ENCODE measurements at places on chromosomes 2 and 18. TPM values are rescaled to one million over a fixed set of nuclear protein-coding genes. Genes with fewer than 3 reads are reported as not detected.
A peak's percentile ranks its signal among the peaks of the same experiment; 100 is the strongest.

DNA sequence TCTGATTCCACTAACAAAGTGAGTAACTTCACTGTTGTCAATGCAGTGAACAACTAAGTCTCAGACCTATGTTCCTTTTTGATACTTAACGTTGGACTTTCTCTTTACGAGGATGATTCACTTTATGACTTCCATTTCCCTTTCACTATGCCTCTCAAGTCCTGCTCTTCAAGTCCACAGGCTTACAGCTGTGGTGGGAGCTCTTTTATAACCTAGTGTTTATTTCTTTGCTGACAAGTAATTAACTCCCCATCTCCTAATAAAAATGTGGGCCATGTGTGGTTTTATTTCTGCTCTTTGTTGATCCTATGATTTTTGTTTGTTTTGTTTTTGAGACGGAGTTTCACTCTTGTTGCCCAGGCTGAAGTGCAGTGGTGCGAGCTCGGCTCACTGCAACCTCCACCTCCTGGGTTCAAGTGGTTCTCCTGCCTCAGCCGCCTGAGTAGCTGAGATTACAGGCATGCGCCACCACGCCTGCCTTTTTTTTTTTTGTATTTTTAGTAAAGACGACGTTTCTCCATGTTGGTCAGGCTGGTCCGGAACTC, 142.1 kb downstream of the USP34 start:
- DNase-seq, result no peak

GRCh38 chr2:43539436-43539835, 56.4 kb downstream of the THADA start:
- no peak for DNase-seq

GRCh38 chr18:46652372-46652771, 4.6 kb downstream of the LOXHD1 start:
- DNase-seq, result no peak

DNA sequence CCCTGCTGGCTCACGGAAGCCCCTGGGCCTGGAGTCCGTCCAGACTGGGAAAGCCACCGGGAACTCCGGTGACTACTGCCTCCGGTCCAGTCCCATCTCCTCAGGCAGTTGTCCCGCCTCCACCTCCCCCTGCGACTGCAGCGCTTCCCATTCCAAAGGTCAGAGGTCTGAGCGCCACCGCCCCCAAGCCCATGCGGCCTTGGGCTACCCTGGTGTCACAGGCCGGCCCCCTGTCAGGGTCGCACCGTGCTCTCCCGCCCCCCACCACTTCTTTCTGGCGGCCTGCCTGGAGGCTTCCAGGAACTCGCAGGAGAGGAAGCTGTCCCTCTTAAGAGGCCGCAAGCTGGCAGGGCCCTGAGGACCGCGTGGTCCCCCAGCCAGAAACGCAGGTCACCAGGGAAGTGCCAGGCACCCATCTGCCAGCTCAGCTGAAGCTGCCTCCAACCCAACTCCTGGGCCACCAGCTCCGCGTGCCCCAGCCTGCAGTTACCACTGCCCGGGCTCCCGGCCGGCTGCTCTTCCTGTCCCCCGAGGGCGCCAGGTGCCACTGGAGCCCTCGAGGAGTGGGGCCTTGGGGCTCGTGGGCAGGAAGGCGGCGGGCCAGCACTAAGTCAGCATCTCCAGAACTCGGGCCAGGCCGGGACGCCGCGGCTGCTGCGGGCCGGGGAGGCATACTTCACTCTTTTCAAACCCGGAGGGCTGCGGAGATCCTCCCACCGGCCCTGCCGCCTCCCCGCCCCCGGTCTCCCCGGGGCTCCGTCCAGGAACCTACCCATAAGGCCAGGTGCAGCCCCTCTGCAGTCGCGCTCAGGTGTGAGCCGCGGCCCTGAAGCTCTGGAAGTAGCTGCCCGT, 83.3 kb upstream of the POMC start:
- peak; percentile 54 for DNase-seq

DNA sequence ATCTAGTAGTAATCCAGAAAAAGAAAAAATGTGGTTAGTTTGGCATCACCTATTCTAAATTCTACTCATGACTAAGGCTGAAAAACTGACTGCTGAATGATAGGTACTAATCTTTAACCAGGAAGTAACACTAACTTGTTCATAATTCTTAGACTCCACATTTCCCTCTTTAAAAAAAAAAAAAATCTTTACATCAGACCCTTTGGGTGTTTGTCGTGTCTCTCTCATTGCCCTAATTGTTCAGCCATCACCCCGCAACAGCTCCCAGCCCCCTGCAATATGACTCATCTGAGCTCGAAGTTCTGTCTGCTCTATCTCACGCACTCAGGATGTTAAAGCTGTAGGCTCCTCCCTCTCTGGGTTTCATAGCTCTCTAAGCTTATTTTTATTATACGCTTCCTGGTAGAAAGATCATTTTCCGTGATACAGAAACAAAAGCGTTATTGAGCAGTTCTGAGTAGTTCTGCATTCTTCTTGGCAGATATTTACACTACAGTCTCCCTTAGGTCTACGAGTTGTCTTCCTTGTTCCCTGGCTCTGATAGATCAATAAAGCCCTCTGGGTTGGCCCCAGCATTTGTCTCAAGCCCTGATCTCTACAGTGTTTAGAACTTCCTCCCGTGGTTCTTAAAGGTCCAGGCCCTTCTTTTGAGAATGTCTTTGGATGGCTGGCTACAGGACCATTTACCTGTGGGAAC, 95.6 kb downstream of the TNFRSF11A start:
- DNase-seq, result peak; percentile 39

DNA sequence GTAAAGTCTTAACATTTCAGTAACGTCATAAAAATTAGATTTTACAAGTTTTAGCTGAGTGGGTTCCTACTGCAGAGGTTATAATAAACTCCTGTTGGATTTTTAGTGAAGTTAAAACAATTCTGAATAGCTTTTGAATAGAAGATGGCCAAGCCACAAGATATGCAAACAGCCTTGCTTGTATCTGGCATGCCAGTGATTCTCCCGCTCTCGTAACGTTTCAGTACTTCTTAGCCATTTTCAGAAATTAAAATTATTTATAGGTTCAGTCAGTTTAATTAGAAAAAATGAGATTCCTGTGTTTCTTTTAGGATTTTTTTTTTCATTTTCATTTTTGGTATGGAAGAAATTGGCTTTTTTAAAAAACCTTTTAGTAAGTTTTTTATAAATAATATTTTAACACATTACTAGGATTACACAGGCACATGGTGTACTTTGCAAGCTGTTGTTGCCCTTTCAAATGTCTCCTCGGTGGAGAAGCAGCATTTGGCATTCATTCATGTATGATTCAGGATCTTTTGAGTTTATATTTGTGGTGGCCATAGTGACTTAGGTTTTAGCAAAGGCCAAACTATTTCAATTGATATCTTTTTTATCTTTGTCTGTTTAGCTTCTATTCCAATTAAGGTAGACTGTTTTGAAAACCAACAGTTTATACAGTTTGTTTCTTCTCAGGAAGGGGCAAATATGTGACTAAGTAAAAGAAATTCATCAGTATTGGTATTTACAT, 30.6 kb upstream of the RND3 start:
- no peak for DNase-seq

- no peak for DNase-seq
Observed at GRCh38 chr18:67385455-67385854, 131.1 kb downstream of the DSEL start.

DNA sequence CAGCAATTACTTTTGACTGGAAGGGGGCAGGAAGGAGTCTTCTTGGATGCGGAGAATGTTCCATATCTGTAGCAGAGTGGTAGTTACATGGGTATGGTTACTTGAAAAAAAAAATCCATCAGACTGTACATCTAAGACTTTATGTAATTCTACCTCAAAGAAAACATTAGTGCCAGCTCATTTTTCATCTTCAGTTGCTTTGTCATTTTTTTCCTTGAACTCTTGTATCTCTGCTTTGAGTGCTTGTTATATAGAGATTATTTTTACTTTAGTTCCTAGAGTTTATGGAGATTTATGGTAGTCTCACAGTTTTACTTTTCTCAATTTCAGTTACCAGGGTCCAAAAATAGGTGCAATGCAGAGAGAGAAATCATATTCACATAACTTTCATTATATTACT, 60.0 kb upstream of the ITSN2 start:
- DNase-seq, result no peak

DNA sequence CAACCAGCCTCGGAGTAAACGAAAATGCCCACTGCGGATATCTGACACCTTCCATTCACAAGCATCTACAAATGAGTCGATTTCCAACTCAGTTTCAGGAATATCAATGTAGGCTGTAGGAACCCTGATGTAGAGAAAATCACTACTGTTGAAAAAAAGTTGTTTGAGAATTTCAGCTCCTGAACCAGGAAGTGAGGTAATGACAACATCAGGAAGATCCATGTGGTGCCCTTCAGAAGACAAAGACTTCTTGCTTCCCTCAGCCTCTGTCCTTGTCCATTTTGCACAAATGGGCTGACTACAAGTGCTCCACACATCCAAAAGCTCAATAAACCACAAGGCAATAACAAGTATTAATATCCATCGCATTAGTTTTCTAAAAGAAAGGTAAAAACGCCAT, 4.7 kb downstream of the DSEL start:
- DNase-seq, result no peak

GRCh38 chr2:19800796-19801195, 101.0 kb downstream of the TTC32 start:
- no peak for DNase-seq

- DNase-seq, result no peak
Observed at GRCh38 chr2:23241611-23242245, 143.3 kb upstream of the KLHL29 start.

DNA sequence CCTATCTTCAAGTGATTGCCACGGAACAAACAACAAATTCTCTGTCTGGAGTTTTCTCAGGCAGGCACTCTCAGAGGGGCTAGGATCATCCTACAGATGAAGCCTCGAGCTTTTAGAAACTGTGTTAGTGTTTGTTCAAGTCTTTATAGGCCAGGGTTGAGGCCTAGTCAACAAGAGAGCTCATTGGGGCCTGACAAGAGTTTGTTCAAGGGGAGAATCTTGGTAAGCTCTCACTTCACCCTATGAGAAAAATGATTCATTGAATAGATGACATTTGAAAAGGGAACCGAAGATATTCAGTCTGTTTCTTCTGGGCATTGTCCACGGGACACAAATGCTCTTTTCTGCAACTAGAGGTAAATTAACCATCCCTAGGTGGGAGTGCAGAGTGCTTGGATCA, 476.9 kb downstream of the PTPRM start:
- DNase-seq, result no peak

GRCh38 chr2:96950381-96951124, 35.8 kb downstream of the FAM178B start:
- DNase-seq, result no peak

The POTEE gene
- not detected for total RNA-seq

The RHOB gene
- 157 TPM for total RNA-seq

The ALLC gene
- total RNA-seq, result not detected

Measured in skin of body (tissue), 3 donors.